Immature natural killer cell (primary cell): ENCODE measurements at places on chromosomes 3 and 15. TPM values are rescaled to one million over a fixed set of nuclear protein-coding genes. Genes with fewer than 3 reads are reported as not detected.

GRCh38 chr3:101996832-101997231, 147.5 kb downstream of the NFKBIZ start:
- no peaks in the 10 kb centered on the region for H3K36me3 ChIP-seq
- no peak overlapping the region for H3K27ac ChIP-seq
- H3K4me3 ChIP-seq: no peak overlapping the region
- DNase-seq: no peak

DNA sequence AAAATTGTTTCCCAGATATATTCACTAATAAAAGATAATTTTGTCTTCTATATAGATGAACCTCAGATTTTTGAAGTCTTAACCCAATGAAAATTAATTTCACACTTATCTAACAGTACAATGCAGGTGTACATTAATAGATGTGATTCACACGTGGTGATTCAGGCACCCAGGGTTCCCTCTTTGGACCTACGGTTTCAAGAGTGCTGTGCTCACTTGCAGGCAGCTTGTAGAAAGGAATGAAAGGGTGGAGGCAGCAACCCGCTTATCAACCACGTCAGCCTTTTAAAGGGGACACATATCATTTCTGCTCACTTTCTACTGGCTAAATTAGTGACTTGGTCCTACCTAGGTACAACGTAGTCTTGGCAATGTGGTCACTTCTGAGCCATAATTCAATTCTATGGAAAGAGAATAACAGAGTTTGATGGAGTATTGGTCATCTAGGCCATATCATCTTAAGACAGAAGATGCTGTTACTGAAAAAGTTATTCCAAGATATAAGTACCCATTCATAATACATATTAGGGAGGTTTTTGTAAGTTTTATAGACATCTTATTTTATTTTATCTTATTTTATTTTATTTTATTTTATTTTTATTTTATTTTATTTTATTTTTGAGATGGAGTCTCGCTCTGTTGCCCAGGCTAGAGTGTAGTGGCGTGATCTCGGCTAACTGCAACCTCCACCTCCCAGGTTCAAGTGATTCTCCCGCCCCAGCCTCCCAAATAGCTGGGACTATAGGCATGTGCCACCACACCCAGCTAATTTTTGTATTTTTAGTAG, 37.9 kb downstream of the ACP3 start:
- no peak overlapping the region for H3K27ac ChIP-seq
- no peaks in the 10 kb centered on the region for H3K36me3 ChIP-seq
- peaks cover 4% of the 10 kb centered on the region for H3K27me3 ChIP-seq
- no peaks in the 10 kb centered on the region for H3K4me1 ChIP-seq
- no peak for DNase-seq

DNA sequence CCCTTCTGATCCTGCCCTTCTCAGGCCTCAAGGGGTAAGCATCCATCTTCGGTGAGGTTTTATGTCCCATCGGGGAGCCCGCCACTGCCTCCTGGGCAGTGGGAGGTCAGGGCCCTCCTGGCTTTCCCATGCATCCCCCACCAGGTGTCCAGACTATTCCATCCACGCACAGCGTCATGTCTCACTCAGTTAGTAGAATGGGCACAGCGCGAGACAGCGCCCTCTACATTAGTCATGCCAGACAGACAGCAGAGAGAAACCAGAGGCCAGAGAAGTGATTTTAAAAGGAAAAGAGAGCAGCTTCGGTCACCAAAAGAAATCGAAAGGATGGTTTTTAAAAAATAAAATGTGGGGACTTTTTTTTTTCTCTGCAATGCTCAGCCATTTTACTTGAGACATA, 49.8 kb downstream of the ZDHHC3 start:
- no peak for DNase-seq
- H3K4me1 ChIP-seq: no peaks in the 10 kb centered on the region
- no peak overlapping the region for H3K4me3 ChIP-seq
- peaks cover 2% of the 10 kb centered on the region for H3K27me3 ChIP-seq

DNA sequence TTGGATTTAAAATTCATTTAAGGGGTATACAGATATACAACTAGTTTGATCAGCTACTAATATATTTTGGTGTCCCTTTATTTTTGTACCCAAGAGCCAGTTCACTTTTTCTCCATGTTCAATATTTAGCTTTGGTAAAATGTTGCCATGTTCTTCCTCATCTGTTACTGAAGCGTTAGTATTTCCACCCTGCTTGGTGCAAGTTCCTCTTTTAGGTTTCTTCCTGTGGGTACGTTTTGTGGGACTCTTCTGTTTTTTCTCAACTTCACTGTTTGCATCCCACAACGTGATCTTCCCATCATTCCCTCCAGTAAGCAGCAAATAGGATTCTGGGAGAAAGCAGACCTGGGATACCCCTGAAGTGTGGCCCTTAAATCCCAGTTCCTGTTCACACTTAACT, 14.1 kb downstream of the WDR53 start:
- no peak overlapping the region for H3K4me3 ChIP-seq
- H3K27me3 ChIP-seq: peaks cover 3% of the 10 kb centered on the region
- no peak overlapping the region for H3K27ac ChIP-seq
- no peaks in the 10 kb centered on the region for H3K4me1 ChIP-seq

DNA sequence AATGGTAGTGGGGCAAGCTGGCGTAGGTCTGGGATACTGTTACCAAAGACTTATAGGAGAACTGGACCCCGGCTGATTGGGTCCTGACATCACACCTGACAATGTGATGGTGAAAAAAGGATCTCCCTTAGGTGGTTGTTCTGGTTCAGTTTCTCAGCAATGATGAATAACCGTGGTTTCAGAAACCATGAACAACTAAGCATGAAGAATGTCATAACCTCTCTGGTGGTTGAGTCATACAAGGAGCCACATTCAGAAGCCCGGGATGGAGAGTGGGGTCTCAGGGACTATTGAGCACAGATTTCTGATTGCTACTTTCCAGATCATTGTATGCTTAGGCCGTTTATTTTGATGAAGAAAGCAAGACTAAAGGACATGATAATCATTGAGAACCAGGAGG, 17.4 kb downstream of the GPR160 start:
- peaks cover 4% of the 10 kb centered on the region for H3K36me3 ChIP-seq
- peaks cover 4% of the 10 kb centered on the region for H3K4me1 ChIP-seq
- no peak for DNase-seq
- H3K4me3 ChIP-seq: no peak overlapping the region
- no peak overlapping the region for H3K27ac ChIP-seq

DNA sequence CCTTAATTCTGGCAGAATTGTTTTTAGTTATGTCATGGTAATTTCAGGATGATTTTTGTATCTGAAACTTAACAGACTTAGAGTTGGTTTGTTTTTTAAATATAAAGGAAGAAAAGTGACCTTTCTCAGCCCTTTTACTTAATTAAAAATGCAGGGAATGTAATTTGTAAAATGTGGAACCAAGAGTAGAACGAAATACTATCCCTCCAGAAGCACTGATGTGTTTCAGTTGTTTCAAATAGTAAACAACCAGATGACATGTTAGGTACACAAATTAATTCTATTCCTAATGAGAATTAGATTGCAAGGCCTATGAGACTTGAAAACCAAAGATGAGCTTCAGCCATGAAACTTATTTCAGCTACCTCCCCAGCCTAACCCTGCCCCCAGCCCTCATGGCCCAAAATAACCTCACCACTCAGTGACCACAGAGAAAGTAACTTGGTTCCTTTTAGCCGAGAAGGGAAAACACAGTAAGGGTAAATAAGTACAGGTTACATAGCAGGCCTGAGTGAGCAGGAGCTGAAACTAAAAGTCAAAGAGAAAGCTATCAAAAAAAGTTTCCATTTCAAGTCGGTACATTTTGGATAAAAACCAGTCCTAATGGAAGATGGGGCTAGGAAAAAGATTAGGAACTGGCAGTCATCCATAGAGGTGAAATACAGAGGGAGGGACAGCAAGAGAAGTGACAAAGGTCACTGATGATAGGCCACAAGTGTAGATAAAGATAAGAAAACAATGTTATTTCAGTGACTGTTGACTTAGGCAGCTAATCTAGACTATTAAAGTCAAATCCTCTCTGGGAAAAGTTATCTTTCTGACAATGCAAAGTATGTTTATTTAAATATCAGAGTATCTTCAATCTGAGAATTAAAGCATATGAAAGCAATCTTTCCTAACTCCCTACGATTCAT, 23.2 kb downstream of the SENP8 start:
- peaks cover 7% of the 10 kb centered on the region for H3K4me1 ChIP-seq
- no peak overlapping the region for H3K4me3 ChIP-seq
- H3K36me3 ChIP-seq: no peaks in the 10 kb centered on the region

RAB43 gene
- 12.5 TPM for polyA plus RNA-seq

ATP13A5 gene
- polyA plus RNA-seq: not detected
